Mesendoderm (in vitro differentiated cells): ENCODE measurements at places on chromosomes 12 and 14.

DNA sequence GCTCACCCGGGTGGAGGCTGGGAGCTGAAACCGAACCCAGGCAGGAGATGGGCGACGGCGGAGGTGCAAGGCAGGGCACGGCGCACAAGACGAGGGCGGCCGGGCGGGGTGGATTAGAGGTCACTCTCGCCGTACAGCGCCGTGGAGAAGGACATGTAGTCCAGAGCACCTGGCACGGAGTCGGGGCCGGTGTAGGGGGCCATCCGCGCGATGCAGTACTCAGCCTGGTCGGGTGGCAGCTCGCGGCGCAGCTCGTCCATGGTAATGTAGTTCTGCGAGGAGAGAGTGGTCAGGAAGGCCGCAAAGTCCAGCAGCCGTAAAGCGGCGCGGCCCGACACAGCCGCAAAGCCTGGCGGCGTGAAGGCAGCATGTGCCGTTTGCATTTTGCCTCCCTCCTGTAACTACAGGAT, 81.9 kb upstream of the ZFP36L1 start:
- DNase-seq = no peak

DNA sequence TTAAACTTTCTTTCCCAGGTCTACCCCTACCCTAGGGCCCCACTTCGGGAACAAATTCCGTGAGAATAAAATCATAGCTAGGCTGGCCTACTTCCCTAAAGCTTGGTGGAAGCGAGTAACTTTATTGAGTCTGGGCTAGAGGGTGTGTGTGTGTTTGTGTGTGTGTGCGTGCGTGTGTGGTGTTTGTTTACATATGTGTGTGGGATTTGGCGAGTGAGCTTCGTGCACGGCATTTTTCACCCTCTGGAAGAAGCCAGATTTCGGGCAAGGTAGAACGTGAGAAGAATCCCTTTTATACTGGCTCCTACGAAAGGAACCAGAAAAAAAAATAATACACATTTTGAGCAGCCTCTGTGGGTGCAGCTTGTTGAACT, 7.5 kb upstream of the LHX5 start:
- no peak for DNase-seq

- DNase-seq = no peak
Observed at GRCh38 chr12:5573390-5573789, 141.5 kb downstream of the NTF3 start.

DNA sequence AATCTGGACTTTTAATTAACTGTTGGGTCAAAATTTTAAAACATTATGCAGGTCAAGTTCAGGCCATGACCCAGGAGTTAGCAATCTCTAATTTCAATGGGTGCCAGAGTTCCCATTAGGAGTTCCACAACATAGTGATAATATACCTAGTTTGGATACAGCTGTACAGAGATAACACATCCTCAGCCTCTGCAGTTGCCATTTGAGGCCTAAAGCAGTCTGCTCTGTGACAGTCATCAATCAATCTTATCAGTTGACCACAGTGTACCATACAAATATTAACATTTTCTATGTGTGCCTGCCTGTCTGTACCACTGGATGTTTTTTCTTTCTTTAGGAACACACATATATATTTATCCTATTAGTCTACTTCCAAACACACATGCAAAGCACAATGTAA, 54.0 kb upstream of the BBS10 start:
- no peak for DNase-seq

- no peak for DNase-seq
Observed at GRCh38 chr12:49253033-49253623, 11.8 kb upstream of the TUBA1C start.
